CD8-positive, alpha-beta T cell (primary cell): ENCODE measurements at places on chromosomes 13 and 19.

- no peak for DNase-seq
These were observed 3.2 kb downstream of the ZNF726 start for GRCh38 chr19:23917856-23918255.

DNA sequence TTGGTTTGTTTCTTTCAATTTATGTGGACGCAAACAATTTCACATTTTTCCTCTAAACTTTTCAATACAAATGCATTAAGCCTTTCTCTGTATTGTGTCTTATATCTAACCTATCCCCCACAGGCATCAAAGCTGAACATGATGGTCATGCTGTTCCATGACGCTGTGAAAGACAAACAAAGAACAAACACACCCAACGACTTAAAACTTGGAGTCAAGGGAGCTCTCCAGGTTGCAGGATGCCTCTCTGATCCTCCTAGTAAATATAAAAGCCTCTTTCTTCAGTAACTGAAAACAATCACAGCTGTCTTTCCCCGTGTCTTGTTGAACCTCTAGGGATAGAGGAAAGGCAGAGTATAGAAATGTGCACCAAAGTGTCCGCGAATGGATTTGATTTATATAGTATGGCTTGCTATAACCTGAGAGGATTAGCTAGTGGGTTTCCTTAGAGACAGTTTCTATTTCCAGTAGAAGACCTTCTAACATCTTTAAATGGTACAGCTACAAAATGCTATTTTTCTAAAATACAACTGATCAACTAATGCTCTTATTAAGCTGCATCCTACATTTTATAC is 43.1 kb downstream of the PCDH9 start:
- no peak for DNase-seq

DNA sequence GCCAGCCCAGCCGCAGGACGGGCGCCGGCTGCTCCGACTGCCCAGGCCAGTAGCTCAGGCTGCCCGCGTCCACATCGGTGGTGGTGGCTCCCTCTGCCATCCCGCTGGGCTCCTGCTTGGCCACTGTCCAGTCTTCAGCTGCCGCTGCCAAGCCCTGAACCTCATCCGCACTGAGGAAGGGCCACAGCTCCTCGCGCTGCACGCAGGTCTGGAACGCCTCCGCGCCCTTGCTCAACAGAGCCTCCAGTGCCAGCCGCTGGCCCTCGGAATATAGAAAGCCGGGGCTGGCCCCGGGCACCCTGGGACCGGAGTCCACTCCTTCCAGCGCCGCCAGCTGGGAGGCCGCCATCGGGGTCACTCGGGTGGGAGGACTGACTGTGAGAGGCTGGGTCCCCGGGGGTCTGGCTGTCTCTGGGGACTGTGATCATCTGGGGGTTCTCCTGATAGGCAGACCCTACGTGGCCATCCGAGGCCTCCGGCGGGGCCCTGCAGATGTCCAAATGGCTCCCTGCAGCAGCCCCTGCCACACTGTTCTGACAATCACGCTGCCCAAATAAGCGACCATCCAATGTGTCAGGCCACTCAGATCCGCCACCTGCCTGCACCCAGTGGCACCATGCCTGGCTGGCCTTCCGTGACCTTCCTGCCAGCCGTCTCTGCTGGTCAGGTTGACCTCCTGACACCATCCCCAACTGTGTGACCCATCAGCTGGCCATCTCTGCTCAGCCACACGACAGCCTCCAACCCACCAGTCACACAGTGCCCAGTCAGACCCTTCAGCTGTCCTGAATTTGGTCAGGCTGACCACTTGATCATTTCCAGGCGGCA is 1.6 kb downstream of the FAM83E start:
- no peak for DNase-seq

- DNase-seq = no peak
These were observed 2.0 kb upstream of the PTOV1 start for GRCh38 chr19:49848938-49849337.

DNA sequence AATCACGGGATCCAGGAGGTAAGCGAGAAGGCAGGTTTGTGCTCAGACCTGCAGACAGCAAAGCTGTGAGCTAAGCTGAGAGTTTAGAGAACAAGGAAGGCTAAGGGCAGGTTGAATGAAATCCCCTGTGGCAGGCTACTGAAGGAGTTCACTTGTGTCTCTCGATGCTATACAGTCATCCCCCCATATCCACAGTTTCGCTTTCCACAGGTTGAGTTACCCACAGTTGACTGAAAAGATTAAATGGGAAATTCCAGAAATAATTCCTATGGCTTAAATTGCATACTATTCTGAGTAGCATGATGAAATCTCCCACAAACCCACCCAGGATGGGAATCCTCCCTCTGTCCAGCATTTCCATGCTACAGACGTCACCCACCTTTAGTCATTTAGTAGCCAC is 49.6 kb downstream of the ABCC4 start:
- no peak for DNase-seq

GRCh38 chr13:30422054-30422839 is at the start of gene UBE2L5:
Gene UBE2L5 (plus strand): TSS chr13:30422493. CDS start chr13:30427991, 5,498 bp downstream.
- peak; percentile 50 for DNase-seq

GRCh38 chr19:42295831-42296525 is 6.0 kb upstream of the PRR19 start:
- peak; percentile 94 for DNase-seq
